Mucosa of gallbladder (tissue), 1 donor: ENCODE measurements at places on chromosomes 2 and 18. TPM values are rescaled to one million over a fixed set of nuclear protein-coding genes. Genes with fewer than 3 reads are reported as not detected.
A peak's percentile ranks its signal among the peaks of the same experiment; 100 is the strongest.

GRCh38 chr2:176109192-176109901, 2.3 kb downstream of the HOXD11 start:
- DNase-seq = no peak

DNA sequence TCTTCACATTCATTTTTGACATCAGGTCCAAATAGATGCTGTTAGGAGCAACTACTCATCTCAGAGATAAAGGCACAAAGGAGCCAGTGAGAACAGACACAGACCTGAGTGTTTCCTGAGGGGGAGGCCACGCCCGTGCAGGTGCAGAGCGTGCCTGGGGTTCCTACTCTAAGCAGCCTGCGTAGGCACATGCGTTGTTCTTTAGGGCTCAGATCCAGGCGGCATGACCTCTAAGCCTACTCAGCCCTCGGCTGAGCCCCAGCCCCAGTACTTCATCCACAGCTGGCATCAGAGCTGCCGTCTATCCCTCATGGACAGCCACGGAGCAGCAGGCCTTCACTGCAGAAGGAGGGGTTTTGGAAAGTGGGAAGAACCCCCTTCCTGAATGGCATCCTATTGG, 54.9 kb upstream of the PXDN start:
- DNase-seq = no peak

GRCh38 chr18:39751161-39751560, 2185.6 kb upstream of the CELF4 start:
- no peak for DNase-seq

MC5R gene
- total RNA-seq = not detected

GRCh38 chr2:162071001-162071400, 3.0 kb downstream of the DPP4 start:
- no peak for DNase-seq

DNA sequence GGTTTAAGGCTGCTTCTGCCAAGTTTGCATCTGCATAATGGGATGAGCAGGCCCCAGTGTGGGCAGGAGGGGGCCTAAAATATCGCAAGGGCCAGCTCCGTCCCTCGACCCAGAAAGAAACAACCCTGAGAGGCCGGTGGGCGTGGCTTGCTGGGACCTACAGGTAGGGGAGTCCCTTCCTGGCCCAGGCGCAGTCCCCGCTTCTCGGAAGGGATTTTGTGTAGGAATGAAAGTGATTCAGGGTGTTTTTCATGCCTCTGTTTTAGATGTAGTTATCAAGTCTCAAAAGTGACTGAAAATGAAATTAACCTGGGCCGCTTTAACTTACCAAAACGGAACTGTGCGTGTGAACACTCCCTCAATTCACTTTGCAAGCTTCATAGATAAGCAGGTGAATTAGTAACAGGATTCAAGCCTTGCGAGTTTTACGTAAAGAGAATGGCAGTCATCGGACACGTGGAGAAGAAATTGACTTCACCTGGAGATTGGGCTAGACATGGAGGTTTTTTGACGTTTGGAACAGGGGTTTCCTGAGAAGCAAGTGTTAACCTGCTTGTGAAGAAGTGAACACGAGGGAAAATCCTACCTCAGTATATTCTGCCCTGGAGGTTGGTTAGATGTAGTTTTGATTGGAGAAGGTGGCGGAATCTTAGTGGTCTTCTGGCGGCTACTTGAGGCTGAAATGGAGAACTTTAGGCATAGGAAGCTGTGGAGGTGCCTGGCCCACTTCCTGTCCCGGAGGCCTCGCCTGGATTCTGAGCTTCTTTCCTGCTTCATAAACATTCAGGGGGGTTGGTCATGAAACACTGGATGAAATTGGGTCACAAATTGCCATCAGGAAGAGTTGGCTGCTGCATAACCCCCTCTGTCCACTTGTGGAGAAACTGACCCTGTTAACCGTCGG, 1.7 kb downstream of the NCK2 start:
- peak; percentile 55 for DNase-seq

MTERF4 gene
- total RNA-seq = 32.7 TPM

NMS gene
- total RNA-seq = not detected

BOLL gene
- total RNA-seq = not detected

- DNase-seq = no peak
Measured at GRCh38 chr2:72032481-72033041, 115.1 kb downstream of the CYP26B1 start.

- DNase-seq = no peak
Measured at GRCh38 chr2:205637320-205637602, 45.0 kb upstream of the NRP2 start.

DNA sequence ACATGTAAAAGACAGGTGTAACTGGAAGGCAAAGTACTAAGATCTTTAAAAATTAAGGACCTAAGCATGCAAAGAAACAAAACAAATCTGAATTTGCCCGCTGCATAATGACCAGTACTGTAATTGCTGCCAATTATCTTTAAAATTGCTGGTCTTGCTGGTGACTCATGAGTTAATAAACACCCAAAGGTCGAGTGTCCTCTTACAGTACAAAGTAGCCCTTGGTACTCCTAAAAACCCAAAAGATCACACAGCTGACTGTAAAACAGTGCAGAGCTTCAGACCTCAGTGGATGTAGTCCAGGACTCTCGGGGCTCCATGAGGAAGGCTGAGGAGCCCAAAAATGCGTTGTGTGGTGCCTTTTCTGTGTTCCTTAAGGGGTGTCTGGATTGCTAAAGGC, 308.7 kb downstream of the CNTNAP5 start:
- peak; percentile 18 for DNase-seq

LOXHD1 gene
- total RNA-seq = 0.12 TPM

HIBCH gene
- total RNA-seq = 49.8 TPM

DNA sequence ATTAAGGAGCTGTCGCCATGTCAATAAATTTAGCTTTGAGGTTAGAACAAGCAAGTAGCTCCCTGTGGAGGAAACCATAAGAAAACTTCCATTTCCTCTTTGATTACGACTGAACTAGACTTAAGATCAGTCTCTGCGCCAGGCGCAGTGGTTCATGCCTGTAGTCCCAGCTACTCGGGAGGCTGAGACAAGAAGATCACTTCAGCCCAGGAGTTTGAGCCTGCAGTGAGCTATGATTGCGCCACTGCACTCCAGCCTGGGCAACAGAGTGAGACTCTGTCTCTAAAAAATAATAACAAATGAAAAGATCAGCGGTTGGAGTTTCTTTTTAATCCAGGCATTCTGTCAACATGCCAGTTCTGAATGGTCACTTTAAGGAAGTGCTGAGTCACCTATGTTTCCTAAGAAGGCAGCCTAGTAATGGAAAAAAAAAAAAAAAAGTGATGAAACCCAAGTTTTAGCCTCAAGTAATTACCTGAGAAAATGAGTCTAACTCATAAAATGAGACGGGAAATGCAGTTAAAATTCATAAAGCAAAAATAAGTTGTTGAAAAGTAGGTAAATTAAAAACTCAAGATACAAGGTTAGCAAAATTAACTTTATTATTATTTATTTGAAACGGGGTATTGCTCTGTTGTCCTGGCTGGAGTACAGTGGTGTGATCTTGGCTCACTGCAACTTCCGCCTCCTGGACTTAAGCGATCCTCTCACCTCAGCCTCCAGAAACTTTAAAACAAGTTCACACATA, 10.2 kb downstream of the C18orf32 start:
- peak; percentile 10 for DNase-seq

- no peak for DNase-seq
Measured at GRCh38 chr2:29398384-29399237, 283.4 kb downstream of the CLIP4 start.
